CD8-positive, alpha-beta T cell (primary cell): ENCODE measurements at places on chromosomes 6 and 20. TPM values are rescaled to one million over a fixed set of nuclear protein-coding genes. Genes with fewer than 3 reads are reported as not detected.

The BCAS1 gene
- total RNA-seq = not detected

DNA sequence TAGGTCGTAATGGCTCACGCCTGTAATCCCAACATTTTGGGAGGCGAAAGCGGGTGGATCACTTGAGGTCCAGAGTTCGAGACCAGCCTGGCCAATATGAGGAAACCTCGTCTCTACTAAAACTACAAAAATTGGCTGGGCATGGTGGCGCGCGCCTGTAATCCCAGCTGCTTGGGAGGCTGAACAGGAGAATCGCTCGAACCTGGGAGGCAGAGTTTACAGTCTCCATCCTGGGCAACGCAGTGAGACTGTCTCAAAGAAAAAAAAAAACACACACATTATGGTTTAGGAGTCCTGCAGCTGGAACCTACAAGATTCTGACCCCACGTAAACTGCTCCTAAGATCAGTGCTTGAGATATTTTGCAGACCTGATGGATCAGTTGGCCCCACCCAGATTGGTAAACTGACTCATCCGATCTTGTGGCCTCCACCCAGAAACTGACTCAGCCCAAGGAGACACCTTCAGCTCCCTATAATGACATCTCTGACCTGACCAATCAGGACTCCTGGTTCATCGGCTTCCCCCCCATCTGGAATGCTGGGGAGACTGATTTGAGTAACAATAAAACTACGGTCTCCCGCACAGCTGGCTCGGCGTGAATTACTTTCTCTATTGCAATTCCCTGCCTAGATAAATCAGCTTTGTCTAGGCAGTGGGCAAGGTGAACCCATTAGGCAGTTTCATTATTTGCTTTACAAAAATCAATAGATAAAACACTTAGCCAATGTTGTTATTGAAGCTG lies 96.2 kb upstream of the BTN3A2 start:
- no peak for DNase-seq

The POLR1H gene
- 26.6 TPM for total RNA-seq

- no peak for DNase-seq
These were observed 66.4 kb downstream of the STX11 start for GRCh38 chr6:144216668-144217218.

- no peak for DNase-seq
These were observed 167.2 kb upstream of the KCNG1 start for GRCh38 chr20:51189814-51190782.

- no peak for DNase-seq
These were observed 103.6 kb downstream of the MAP3K7 start for GRCh38 chr6:90483116-90483839.

- no peak for DNase-seq
These were observed 5.5 kb downstream of the TGM2 start for GRCh38 chr20:38159566-38159956.

GRCh38 chr6:25788305-25788922 lies 33.9 kb downstream of the SLC17A4 start:
- DNase-seq = peak; percentile 40

DNA sequence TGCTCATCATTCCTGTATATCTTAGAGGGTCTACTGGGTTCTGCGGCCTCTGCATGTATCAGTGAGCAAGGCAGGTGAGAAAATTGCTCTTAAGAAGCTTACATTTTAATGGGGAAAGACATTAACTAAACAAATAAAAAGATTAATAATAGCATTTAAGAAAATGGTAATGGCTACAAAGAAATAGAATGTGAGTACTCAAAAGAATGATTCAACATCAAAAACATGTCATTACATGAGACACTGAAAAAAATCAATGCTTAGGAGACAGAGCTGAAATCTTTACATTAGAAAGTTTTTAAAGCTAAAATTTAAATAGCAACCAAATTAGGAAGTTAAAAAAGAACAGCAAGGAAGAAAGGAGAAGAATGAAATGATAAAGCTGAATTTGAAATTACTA lies 146.9 kb upstream of the PHACTR1 start:
- DNase-seq = no peak

GRCh38 chr6:64064919-64065318 lies 429.3 kb downstream of the PHF3 start:
- DNase-seq = no peak

- DNase-seq = no peak
These were observed 1.1 kb downstream of the FAM184A start for GRCh38 chr6:119077391-119077642.

The RSPO4 gene
- 0.25 TPM for total RNA-seq

The NOX3 gene
- not detected for total RNA-seq

DNA sequence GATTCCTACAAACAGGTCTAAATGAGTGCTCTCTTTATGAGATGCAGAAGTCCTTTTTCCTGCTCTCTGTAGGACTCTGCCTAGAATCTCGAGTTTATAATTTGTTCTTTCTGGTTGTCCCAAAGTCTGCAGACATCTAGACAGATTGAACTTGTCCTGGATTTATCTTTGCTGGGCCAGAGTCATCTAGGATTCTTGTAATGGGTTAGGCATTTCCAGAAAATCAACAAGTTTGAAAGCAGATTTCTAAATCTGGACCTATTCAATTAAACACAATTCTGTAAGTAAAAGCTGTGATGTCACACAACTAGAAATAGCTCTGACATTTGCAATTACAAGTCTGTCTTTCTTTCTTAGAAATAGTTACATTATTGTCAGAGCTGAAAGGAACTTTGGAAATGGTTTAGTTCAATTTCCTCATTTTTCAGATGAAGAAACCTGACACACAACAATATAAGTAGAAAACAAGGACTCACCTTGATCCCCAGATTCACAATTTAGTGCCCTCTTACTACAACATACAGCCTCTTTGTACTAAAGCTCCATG lies 4.2 kb upstream of the RSPO3 start:
- DNase-seq = no peak

DNA sequence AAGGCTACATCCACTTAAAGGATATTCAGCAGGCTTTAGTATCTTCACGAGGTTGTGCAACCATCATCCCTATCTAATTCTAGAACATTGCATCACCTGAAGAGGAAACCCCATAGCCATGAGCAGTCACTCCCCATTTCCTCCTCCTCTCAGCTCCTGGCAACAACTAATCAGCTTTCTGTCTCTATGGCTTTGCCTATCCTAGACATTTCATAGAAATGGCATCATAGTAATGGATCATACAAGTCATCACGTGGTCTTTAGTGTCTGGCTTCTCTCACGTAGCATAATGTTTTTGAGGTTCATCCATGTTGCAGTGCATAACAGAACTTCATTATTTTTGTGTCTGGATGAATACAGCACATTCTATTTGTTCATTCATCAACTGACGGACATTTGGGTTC lies 20.5 kb downstream of the SNAI1 start:
- peak; percentile 28 for DNase-seq

- DNase-seq = no peak
These were observed 17.4 kb upstream of the ADGRG6 start for GRCh38 chr6:142284419-142284818.

- no peak for DNase-seq
These were observed 28.1 kb downstream of the SNRNP48 start for GRCh38 chr6:7617801-7618764.

The SNX21 gene
- total RNA-seq = 0.50 TPM
